HepG2 (cell line): ENCODE measurements at places on chromosomes 2 and 18. TPM values are rescaled to one million over a fixed set of nuclear protein-coding genes. Genes with fewer than 3 reads are reported as not detected.

DNA sequence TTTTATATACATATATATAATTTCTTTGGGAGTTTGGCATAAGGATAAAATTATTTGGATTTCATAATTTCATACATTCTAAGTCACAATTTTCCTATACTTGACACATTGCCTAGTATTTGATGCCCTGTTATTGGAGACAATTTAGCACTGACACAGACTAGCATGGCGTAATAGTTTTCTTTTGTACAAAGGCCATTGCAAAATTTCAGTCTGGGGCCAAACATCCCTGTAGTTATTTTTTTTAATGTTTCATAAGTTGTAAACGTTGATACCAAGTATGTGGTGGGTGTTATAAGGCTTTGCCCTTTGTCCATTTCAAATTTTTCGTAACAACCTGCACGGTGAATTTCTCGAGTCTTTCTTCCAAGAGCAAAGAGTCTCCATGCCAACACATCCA is 95.7 kb upstream of the NRP2 start:
- H3K4me1 ChIP-seq = no peaks in the 10 kb centered on the region
- no peaks in the 10 kb centered on the region for H3K27me3 ChIP-seq
- H3K4me3 ChIP-seq = no peak overlapping the region
- DNase-seq = no peak
- no peak overlapping the region for H3K27ac ChIP-seq

CDH2 gene
- total RNA-seq = 14.6 and 18.6 TPM in 2 replicates

- no peak overlapping the region for H3K27ac ChIP-seq
- H3K4me3 ChIP-seq = no peak overlapping the region
- no peaks in the 10 kb centered on the region for H3K4me1 ChIP-seq
- peaks cover 5% of the 10 kb centered on the region; the same call in 1 of the 2 replicates for H3K27me3 ChIP-seq
- H3K36me3 ChIP-seq = no peaks in the 10 kb centered on the region
Measured at GRCh38 chr2:71925268-71926088, 222.2 kb downstream of the CYP26B1 start.

DES gene
- total RNA-seq = not detected in 2 replicates

GRCh38 chr2:22703286-22703920 is 681.6 kb upstream of the KLHL29 start:
- H3K36me3 ChIP-seq = no peaks in the 10 kb centered on the region
- no peaks in the 10 kb centered on the region for H3K4me1 ChIP-seq
- no peaks in the 10 kb centered on the region for H3K27me3 ChIP-seq

C2orf42 gene
- total RNA-seq = 9.9 and 11.1 TPM in 2 replicates

CHRND gene
- total RNA-seq = 0.10 TPM in 1 of 2 replicates, not detected in the other

GRCh38 chr18:34729264-34729663 is 19.2 kb downstream of the DTNA start:
- no peak overlapping the region for H3K4me3 ChIP-seq
- H3K36me3 ChIP-seq = no peaks in the 10 kb centered on the region
- peak; percentile 23 for DNase-seq
- no peaks in the 10 kb centered on the region for H3K4me1 ChIP-seq
- H3K27ac ChIP-seq = no peak overlapping the region
- no peaks in the 10 kb centered on the region; the same call in 1 of the 2 replicates for H3K27me3 ChIP-seq

CASP8 gene
- 52.8 and 60.9 TPM in 2 replicates for total RNA-seq

- H3K4me3 ChIP-seq = no peak overlapping the region
- no peak overlapping the region for H3K27ac ChIP-seq
- H3K27me3 ChIP-seq = no peaks in the 10 kb centered on the region
- no peak for DNase-seq
- H3K36me3 ChIP-seq = no peaks in the 10 kb centered on the region
- peaks cover 13% of the 10 kb centered on the region for H3K4me1 ChIP-seq
Measured at GRCh38 chr18:21714474-21714873, 9.9 kb upstream of the ABHD3 start.

DNA sequence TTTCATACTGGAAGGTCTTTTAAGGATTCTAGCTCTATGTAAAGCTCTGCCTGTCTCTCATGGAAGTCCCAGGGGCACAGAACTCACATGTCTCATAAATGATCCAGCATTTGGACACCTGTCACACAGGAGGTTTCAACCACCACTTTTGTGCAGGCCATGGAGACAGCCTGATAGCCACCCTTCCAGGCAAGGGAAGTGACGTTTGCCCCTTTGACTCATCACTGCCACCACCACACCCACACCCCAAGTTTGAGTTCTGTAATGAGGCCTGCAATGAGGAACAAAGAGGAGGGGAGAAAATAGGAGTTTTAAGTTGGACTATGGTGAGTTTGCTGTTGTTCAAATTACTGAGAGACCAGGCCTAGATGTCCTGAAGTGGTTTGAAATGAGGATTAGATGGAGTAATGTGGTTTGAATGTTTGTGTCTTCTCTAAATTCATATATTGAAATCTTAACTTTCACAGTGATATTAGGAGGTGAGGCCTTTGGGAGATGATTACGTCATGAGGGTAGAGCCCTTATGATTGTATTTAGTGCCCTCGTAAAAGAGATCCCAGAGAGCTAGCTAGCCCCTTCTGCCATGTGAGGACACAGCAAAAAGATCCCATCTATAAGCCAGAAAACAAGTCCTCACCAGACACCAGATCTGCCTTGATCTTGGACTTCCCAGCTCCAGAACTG is 175.3 kb upstream of the EPHA4 start:
- no peaks in the 10 kb centered on the region for H3K27me3 ChIP-seq
- no peak overlapping the region for H3K27ac ChIP-seq
- no peaks in the 10 kb centered on the region for H3K4me1 ChIP-seq
- H3K36me3 ChIP-seq = no peaks in the 10 kb centered on the region
- no peak overlapping the region for H3K4me3 ChIP-seq

GRCh38 chr18:68837665-68838451 is 40.0 kb downstream of the CCDC102B start:
- H3K36me3 ChIP-seq = no peaks in the 10 kb centered on the region
- DNase-seq = no peak
- no peaks in the 10 kb centered on the region for H3K27me3 ChIP-seq
- no peak overlapping the region for H3K4me3 ChIP-seq
- 0 out of 2 replicates have a peak, but pooled peaks cover 4% of the 10 kb centered on the region for H3K4me1 ChIP-seq

GRCh38 chr2:168215813-168216212 is 31.6 kb downstream of the STK39 start:
- no peak for DNase-seq
- H3K36me3 ChIP-seq = no peaks in the 10 kb centered on the region
- H3K27me3 ChIP-seq = no peaks in the 10 kb centered on the region

DNA sequence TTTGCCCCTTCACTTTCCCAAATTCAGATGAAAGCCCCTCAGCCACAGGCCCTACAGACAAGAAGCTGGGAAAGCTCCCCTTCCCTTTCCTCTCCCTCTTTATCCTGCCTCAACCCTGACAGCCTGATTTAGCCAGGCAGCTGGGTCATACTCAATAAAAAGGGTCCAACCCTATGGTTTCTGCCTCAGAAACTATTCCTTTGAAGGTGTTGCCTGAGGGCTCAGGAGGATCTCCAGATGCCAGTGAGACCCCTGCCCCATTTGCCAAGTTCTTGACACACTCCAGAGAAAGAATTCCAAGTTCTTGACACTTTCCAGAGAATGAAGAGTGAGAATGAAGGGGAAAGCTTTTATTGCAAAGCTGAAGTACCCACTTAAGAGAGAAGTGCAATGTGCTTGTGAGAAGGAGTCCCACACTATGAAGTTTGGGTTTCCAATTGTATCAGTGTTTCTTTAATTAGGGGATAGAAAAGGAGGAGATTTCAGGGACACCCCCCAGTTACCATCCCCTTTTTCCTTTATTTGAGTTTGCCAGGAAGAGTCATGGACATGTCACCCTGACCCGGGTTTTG is 576.2 kb downstream of the METTL4 start:
- H3K4me1 ChIP-seq = no peaks in the 10 kb centered on the region
- no peak overlapping the region for H3K27ac ChIP-seq
- DNase-seq = no peak
- H3K27me3 ChIP-seq = no peaks in the 10 kb centered on the region

MATN3 gene
- 19.2 and 36.1 TPM in 2 replicates for total RNA-seq

DNA sequence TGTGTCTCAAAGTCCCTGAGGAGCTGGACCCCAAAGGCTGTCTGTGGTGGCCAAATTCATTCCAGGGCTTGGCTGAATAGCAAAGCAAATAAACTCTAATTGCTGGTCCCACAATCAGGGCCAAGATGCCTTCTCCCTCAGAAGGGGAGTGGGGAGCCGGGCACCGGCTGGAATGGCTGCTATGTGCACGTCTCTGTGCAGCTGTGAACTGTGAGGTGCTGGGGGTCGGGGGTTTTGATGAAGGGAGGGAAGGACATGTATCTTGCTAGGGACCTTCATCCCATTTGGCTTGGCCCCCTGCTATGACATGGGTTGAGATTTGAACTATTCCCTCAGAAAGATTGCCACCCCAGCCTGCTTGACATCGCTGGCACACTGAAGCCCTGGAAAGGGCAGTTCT is 60.4 kb downstream of the CIB4 start:
- H3K36me3 ChIP-seq = no peaks in the 10 kb centered on the region
- no peak overlapping the region for H3K27ac ChIP-seq
- DNase-seq = no peak
- H3K4me3 ChIP-seq = no peak overlapping the region
- H3K27me3 ChIP-seq = peaks cover 93% of the 10 kb centered on the region

AOX1 gene
- 18.0 and 27.5 TPM in 2 replicates for total RNA-seq

DNA sequence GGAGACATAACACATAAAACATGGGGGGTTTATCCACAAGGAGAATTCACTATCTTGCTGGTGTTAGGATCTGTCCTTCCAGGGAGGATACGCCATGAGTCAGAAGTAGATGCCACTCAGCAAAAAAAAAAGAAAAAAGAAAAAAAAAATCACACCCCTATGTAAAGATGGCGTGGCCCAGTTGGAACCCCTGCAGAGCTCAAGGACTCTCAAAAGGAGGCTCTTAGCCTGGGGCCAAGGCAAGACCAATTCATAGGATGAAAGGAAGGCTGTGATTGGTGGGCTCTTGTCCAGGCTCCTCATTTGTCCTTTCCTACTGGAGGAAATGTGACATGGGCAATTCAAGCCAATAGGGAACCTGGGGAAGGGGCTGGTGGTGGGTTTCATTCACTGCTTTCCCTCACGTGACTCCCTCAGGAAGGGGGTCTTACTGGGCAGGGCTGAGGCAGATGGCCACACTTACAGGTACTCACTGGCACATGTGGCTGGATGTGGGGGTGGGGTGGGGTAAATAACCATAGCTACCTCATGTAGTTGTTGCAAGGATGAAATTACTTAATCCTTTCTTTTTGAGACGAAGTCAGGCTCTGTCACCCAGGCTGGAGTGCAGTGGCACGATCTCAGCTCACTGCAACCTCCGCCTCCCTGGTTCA is 38.7 kb upstream of the HAAO start:
- H3K4me1 ChIP-seq = peaks cover 36% of the 10 kb centered on the region
- no peaks in the 10 kb centered on the region for H3K36me3 ChIP-seq
- H3K27me3 ChIP-seq = peaks cover 19% of the 10 kb centered on the region; the same call in 2 of the 3 replicates
- no peak overlapping the region for H3K4me3 ChIP-seq

DNA sequence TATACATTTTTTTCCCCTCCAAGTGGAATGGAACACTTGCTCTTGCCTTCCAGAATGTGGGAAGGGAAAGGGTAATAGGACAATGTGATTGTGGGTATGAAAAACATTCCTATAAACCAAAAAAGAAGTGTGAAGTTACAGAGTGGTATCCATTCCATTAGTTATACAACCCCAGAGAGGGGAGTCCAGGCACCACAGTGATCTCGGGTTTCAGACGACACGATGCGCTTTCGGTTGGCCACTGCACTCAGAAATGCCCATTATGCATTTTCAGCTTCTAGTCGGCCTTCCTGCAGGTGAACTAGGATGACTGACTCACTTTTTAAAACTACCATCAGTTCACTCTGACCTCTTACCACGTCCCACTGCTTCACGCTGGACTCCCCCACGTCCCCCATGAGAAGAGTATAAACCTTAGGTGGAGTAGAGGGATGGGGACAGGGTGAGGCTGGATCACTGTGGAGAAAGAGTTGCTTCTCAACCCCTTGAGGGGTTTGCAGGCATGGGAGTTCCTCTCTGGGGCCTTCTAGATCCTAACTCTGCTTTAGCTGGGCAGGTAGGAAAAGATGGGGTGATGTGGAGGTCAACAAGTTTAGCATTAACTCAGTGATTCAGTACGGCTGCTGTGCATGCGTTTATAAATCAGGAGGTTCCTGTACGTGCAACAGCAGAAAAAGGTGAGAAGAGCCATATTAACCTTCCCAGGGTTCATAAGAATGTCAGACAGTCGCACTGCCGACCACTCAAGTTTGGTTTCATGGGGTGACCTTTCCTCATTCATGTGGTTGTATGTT is 50.5 kb downstream of the ZNF532 start:
- no peaks in the 10 kb centered on the region for H3K36me3 ChIP-seq
- no peak overlapping the region for H3K4me3 ChIP-seq
- no peak for DNase-seq
- no peak overlapping the region for H3K27ac ChIP-seq
- no peaks in the 10 kb centered on the region for H3K4me1 ChIP-seq

SULT1C4 gene
- total RNA-seq = 1.3 and 2.6 TPM in 2 replicates

DNA sequence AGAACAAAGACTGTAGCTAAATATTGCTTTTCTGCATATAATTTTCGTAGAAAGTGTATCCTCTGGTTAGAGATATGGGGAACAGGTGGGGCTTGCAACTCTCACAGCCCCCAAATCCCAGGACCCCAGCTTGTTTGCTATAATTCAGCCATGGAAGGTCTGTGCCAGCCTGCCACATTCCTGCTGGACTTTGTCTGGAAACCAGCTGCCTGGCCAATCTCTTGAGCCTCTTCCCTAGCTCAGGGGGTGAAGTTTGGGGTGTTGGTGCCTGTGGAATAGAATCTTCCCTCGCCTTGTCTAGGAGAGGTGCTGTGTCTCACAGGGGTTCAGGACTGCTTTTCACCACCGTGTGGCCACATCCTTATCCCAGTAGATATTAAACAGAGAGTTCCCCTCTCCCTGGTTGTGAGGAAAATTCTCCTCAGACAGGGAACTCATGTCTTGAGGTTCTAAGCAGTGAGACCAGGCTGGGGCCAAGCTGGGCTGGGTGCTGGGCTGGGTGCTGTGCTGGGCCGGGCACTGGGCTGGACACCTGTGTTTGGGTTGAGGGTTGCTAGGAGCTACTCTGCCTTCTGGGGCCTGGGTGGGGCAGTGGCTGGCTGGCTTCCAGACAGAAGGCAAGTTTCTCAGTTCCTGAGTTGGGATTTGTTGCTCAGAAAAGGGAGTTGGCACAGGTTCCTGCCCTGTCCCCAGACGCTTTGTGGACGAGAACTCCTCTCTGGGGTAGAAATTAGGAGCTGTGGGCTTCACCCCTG is 12.3 kb downstream of the TOGARAM2 start:
- H3K4me1 ChIP-seq = no peaks in the 10 kb centered on the region
- no peaks in the 10 kb centered on the region for H3K36me3 ChIP-seq
- no peak overlapping the region for H3K27ac ChIP-seq
- no peak for DNase-seq
- no peak overlapping the region for H3K4me3 ChIP-seq
- H3K27me3 ChIP-seq = peaks cover 81% of the 10 kb centered on the region

DNA sequence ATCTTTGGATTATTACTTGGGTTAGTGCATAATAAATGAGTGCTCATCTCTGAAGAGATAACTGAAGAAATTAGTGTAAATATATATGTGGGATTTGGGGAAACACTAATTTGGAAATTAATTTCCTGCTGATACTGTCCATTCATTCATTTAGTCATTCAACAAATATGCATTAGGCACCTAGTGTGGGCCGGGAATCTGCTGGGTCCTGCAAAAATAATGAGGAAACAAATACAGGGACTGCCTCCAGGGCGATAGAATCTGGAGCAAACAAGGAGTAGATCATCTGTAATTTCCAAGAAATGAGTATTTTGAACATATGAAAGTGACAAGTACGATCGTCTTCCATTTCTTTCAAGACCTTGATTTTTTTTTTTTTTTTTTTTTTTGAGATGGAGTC is 203.7 kb upstream of the LYPD1 start:
- H3K36me3 ChIP-seq = no peaks in the 10 kb centered on the region
- no peaks in the 10 kb centered on the region for H3K27me3 ChIP-seq
- H3K27ac ChIP-seq = no peak overlapping the region
- H3K4me3 ChIP-seq = no peak overlapping the region
- no peaks in the 10 kb centered on the region for H3K4me1 ChIP-seq

ARHGAP25 gene
- total RNA-seq = not detected in 2 replicates
